Hematopoietic multipotent progenitor cell treated with erythropoietin and hydrocortisone succinate and interleukin-3 and kit ligand, for 17 days (in vitro differentiated cells): ENCODE measurements at places on chromosomes 7 and 10.

GRCh38 chr7:142194201-142194600 lies 63.7 kb downstream of the PRSS58 start:
- DNase-seq = no peak

DNA sequence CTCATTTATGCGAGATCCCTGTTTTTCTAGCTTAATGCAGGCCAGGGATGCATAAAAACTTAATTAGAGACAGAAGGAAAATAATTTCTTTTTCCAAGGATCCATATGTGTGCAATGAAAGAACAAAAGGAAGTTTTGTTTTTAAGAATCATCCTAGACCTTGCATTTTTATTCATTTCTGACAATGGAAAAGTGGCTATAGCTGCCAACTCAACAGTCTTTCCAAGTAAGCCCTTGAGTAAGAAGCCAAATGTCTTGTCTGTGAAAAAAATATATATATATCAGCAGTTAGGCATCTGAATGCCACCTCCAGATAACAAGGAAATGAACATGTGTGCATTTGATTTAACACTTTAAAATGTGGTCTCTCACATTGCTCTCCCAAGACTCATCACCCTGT lies 1397.6 kb downstream of the GATA3 start:
- no peak for DNase-seq

DNA sequence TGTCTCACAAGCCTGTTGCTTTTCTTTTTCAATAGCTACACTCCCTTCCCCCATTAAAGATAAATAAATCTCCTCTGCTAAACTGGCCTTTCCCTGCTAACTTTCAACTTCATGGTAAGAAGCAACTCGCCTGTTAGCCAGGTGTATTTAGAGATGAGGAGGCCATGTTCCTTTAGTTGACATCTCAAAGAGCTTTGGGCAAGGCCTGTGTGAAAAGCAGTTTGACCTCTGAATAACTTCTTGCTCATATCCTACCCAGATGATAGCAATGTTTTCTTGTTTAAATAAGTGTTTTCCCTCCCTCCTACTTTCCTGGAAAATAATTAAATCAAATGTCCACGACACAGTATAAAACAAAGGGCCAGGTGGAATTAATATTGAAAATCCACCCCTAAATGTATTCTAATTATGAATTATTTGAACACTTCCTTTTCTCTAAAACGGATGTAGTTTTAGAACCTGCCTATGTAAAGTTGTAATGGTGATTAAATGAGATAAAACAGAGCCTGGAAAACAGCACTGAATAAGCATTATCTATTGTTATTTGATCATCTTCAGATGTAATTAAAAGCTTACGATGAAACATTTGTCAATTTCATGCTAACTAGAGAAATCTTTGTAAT lies 78.5 kb downstream of the HGF start:
- no peak for DNase-seq

GRCh38 chr10:60260321-60260720 lies 129.4 kb downstream of the ANK3 start:
- no peak for DNase-seq

DNA sequence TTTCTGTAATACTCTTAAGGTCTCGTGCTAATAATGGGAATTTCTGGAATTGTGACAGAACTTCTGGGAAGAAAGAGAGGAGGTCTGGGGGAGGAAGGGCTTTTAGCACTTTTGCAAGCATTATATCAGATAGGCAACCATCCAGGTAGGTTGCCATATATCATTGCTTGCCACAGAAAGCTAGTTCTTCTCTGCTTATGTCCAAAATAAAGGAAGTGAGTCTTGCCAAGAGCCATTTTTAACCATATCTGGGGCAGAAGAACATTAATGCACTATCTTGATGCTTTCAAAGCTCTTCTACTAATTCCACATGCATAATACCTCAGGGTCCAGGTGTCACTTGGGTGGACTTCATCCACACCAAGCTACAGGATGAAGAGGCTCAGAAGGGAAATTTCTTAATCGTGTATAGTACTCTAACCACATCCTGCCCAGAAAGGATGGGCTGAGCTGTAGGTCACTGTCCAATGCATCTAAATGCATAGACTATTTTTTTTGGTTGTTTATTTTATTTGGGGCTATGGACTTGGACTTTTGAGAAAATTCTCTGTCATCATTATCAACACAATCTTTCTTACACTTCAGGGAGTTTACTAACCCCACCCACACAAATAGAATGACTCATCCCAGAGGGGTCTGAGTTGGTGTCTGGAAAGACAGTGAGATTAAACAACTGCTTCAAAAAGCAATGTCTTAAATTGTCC lies 68.9 kb upstream of the ADO start:
- DNase-seq = no peak

- DNase-seq = no peak
Measured at GRCh38 chr10:114042895-114043531, 653 bp upstream of the ADRB1 start.
